Placental epithelial cell (primary cell): ENCODE measurements at places on chromosomes 11 and 22. TPM values are rescaled to one million over a fixed set of nuclear protein-coding genes. Genes with fewer than 3 reads are reported as not detected.

LIF gene
- 0.22 TPM in 1 of 2 replicates, not detected in the other for total RNA-seq

APOL4 gene
- total RNA-seq = not detected in 2 replicates

MAML2 gene
- total RNA-seq = 23.2 and 30.7 TPM in 2 replicates

SLC15A3 gene
- total RNA-seq = 2.7 and 8.2 TPM in 2 replicates

LARGE2 gene
- total RNA-seq = under 0.01 and 0.22 TPM in 2 replicates
